ENCODE measurements at places on chromosomes 2 and 18.

GRCh38 chr2:148770047-148770446 lies 105.0 kb upstream of the KIF5C start:
- no peak for DNase-seq

DNA sequence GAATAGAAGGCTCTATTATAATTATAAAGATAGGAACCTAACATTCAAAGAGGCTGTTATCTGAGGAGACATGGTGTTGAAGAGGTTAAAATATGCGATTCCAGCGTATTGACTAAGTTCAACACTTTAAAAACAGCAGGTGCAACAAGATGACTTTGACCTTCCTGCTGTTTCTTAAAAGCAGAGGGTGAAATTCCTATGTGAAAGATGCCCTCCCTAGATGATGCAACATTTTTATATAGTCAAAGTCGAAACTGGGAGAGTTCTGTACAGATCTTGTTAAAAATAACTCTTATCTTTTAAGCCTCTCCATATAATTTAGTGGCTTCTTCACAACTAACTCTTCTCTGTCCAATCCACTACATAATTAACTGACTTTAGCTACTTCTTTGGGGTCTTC lies 4.4 kb upstream of the ACKR3 start:
- DNase-seq = no peak

GRCh38 chr2:207226671-207227061 lies 60.9 kb upstream of the KLF7 start:
- no peak for DNase-seq

DNA sequence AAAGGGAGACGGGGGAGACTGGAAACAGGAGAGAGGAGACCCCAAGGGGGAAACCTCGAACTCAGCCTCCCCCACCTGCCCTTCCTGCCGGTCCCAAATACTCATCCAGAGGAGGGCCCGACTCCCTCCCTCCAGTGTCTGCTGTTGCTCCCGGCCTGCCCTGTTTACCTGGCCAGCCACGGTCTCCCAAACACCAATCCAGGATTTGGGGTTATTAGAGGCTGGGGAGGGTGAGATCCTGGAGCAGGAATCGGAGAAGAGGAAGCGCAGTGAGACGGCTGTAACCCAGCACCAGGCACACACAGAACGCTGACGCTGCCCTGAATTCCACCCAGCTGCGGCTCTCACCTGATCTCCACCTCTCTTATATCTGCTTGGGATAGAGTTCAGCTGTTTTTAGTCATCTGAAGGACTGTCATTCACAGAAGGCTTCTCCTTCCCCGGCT lies 213.0 kb downstream of the TNS1 start:
- DNase-seq = no peak

DNA sequence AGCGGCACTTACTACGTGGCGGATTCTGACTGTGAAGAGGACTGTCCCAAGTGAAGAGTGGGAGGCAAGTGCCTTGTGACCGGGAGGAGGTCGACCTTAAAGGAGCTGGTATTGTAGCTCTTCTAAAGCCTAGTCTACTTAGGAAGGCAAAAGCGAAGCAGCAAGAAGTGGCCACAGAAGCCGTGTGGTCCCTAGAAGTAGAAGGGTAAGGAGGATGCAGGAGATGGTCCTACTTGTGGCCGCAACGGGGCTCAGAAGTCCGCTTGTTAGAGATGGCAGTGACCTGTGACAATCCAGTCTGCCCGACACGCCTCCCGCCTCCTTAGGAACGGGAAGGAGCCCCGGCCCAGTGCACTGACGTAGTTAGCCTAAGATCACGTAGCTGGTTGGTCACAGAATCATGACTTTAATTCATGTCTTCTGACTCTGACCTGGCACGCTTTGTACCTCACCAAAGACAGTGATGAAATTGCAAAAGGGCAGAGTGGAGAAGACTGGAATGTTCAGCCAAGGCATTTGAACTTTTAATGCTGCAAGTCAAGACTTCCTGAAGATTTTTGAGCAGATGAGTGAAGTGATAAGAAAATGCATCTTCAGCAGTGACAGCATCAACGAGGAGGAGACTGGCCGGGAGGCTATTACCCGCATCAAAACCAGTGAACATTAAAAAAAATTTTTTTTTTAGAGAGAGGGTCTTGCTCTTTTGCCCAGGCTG lies 749 bp upstream of the EIF2AK3 start:
- peak; percentile 95 for DNase-seq

DNA sequence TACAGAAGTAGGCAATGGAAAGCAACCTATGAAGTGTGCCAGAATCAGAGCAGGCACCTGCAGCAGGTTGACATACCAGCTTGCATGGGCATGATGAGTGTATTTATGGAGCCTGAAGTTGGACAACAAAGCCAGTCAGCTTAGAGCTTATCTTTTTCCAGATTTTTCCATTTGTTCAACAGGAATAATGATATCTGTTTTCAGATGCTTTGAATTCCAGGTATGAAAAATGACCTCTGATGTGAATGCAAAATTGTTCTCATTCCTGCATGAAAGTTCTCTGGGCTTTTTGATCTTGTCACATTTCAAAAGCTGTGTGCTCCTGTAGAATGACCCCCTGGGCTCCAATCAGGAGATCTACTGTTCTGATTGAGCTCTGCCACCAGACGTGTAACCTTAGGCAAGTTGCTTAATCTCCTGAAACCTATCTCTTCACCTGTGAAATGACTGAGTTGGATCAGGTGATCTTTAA lies 38.2 kb upstream of the VIT start:
- DNase-seq = no peak

DNA sequence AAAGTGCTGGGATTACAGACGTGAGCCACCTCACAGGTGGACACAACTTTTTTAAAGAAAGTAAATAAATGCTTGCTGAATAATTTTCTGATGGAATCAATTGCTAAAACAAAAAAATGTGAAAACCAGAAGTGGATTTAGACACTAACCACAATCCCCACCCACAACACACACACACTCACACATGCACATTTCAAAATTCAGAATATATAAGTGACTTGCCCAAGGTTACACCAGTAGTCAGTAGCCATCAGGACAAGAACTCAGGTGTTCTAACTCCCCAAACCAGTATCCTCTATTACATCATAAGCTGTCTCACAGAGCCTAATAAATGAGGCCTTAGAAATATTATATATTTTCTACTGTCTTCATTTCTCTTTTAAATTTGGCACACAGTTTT lies 1923.6 kb upstream of the PIK3C3 start:
- DNase-seq = no peak

DNA sequence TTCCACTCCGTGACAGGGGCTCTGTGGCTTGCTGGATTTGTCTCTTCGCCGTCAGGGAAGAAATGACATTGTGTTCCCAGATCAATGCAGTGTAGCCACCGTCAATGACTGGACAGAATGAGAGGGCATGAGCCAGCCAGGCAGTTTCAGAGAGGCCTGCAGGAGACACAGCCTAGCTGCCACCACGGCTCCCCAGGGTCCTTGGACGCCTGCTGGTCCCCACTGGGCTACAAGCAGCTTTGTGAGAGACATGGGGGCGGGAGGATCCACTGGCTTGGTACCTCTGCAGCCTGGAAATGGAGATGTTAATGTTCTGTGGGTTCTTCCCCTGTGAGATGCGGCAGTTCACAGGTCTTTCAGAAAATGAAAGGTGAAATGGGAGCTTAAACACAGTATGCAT lies 12.1 kb upstream of the AMER3 start:
- DNase-seq = no peak

GRCh38 chr2:133477616-133477990 lies 90.7 kb downstream of the NCKAP5 start:
- no peak for DNase-seq

- DNase-seq = no peak
Observed at GRCh38 chr18:907115-907884, 2.6 kb downstream of the ADCYAP1 start.

DNA sequence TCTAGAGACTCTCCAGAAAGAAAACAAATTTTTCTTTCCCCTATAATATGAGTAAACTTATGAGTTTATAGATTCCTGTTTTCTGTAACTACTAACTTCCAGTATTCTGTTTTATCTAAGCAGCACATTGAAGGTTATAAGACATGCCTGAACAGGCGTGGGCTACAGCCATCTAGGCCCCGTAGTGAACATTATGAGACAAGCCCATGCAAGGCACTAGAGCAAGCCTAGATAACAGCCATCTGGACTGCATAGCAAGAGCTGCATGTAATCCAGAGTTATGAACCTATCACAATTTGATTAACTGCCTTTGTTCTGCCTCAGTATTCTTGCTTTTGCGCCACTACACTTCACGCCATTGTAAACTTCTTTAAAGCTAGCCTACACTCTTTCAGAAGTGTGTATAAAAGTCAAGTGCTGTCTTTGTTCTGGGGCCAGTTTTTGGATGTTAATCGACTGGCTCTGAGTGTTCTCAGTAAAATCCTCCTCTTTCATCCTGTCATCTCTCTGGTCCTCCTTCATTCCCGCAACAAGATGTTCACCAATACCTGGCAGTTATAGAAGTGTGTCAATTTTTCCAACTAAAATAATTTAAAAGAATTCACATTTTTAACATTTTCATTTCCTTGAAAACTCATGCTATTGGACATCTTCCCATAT lies 3.0 kb upstream of the SULT1C3 start:
- DNase-seq = no peak

DNA sequence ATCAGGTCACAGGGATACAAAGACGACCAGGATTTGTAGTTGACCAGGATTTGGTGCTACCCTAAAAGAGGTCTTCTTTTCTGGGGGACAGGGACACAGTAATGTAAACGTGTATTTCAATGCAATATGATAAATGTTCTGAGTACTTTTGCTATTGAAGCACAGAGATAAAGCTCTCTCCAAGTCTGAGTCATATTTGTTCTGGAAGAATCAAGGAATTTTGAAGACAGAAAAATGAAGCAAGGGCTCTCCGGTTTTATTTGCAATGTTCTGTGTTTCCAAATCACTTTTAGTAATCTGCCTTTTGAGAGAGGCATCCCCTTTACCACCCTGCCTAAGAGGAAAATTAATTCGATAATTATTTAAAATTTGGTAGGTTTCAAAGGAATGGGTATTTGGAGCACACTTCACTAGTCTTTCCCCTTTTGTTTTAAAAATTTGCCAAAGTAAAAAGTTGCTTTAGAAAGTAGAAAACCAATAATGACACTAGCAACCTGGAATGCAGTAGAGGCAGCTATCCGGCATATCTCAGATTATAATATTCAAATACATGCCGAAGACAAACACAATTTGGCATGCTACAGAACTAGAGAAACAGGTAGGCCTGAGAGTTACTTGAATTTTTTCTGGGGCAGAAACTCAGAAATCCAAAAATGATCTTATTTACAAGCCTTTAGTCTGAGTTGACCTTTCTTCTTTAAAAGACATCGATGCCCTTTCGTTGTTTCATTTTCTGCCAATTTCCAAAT lies 82.7 kb downstream of the MREG start:
- no peak for DNase-seq

- peak; percentile 36 for DNase-seq
Observed at GRCh38 chr18:12839526-12840196, 44.4 kb downstream of the PTPN2 start.

DNA sequence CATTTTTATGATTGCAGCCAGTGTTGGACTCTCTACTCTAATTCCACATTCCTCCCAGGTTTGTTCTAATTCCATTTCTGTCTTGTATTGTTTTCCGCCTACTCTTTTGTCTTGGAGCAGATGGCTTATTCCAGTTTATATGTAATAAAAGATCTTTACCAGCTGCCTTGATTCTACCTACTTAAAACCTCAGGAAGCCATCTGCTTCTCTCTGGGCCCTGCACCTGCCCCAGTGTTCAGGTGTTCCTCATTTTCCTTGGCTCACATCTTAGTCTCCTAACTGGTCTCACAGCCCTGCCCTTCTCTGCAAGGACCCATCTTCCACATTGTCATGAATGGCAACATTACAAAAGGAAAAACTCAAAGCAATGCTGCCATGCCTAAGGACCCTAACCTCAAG lies 21.0 kb upstream of the IL37 start:
- DNase-seq = no peak

- no peak for DNase-seq
Observed at GRCh38 chr2:23497536-23497935, 112.6 kb downstream of the KLHL29 start.

- no peak for DNase-seq
Observed at GRCh38 chr18:22093731-22094357, 75.5 kb upstream of the GATA6 start.

DNA sequence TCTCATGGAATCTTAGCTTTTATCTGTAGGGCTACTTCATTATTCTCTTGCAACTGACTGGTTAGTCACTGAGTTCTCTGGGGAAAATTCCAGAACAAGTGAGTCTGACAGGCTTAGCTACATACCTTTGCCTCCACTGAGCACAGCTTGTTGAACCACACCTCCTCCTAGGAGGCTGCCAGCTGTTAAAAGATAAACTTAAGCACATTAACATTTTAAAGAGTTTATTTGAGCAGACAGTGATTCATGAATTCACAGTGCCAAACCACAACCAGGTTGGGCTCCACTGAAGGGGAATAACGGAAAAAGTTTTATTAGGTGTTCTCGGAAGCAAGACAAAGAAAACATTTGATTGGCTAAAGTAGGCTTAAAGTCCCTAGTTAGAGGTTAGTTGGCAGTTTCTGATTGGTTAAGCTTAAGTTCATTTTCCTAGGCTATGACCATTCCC lies 12.5 kb upstream of the SLC38A11 start:
- DNase-seq = peak; percentile 78

DNA sequence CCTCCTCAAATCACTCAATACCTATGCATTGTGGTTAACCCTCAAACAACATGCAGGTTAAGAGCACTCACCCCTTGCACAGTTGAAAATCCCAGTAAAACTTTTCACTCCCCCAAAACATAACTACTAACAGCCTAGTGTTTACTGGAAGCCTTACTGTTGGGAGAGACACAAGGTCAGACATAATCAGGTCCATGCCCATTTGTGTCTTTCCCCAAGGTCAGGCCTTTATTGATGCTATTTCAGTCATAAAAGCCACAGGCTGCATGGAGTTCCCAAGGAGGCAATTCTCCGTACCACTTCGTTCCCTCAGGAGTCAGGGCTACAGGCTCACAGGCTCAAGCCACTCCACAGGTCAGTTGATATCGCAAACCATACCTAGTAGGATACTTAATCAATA lies 180.2 kb downstream of the NCK2 start:
- no peak for DNase-seq

DNA sequence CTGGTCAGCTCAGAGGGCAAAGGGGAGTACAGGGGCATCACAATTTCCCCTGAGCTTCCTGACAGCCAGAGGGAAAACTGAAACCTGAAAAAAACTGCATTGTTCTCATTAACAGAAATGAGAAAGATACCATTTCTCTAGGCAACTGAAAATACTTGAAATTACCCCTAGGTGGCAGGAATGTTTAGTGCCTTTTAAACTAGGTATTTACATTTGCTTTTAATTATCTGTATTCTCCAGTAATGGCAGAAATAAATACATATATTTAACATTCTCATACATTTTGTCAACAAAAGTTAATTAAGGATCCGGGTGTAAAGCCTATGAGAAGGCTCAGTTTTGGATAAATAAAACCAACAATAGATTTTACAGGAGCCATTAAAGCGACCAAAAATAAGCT lies 34.5 kb downstream of the RPL31 start:
- DNase-seq = no peak

GRCh38 chr2:157930728-157931127 lies 54.6 kb upstream of the ACVR1 start:
- DNase-seq = no peak

DNA sequence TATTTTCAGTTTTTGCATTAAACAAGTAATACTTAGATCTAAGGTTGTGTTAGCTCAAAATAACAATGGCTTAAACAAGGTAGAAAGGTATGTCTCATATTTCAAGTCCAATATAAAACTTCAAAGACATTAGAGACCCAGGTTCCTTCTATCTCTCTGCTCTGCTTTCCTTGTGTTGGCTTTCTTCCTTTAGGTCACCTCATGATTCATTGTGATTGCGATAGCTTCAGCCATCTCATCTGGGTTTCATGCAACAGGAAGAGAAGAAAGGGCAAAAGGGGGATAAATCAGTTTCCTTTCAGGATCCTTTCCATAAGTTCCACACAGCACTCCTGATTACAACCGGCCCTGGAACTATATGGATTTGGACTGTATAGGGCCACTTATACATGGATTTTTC lies 16.0 kb upstream of the TBR1 start:
- no peak for DNase-seq
